ENCODE measurements at places on chromosomes 2 and 18.

DNA sequence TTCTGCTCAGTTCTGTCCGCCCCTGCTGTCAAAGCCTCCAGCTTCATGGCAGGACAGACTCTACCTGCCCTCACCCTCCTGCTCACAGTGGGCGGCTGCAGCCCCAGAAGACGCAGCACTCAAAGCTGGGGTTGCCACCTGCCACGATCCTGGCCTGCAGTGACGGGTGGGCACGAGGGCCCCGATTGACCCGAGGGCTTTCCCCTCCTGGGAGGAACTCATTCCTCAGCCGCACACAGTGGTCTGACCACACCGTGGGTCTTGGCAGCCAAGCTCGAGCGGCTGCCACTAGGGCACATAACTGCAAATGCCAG, 47.1 kb downstream of the HS6ST1 start:
- no peak for DNase-seq

DNA sequence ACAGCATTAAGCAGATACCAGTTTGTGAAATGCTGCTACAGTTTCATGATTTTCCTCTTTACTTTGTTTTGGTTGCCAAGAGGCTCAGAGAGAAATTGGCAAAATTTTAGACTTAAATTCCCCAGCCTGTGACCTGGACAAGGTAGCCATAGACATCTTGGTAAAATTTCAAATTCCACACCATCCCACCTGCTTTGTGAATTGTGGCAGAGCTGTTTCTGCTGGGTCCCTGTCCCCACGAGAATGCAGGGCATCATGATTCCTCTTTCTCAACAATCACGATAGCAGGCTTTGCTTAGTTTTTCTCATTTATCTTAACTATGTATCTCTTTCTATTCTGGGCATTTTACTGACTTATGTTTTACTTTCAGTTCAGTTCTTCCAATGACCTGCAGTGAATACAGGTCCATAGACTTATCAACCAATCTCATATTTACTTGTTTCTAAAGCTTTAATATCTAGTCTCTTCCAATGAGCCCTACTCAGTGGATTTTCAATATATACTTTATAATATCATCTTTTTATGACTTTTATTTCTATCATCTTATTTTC, 351.6 kb downstream of the SOCS6 start:
- DNase-seq = no peak

DNA sequence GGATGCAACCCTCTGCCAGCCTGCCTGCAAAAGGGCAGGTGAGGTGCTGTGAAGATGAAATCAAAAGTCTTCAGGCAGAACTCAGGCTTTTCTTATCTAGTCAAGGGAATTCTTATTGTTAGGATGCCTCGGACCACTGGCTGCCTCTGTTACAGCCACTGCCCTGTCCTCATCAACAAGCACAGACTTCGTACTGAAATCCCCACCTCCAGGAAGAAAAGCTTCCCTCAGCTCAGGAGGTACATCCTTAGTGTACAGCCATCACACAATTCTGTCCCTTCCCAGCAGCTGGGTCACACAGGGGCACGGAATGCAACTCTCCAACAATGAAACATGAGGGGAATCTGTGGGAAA, 10.1 kb upstream of the RNU4ATAC start:
- DNase-seq = no peak

GRCh38 chr18:3014503-3015203, 1.7 kb upstream of the LPIN2 start:
- DNase-seq = no peak

- DNase-seq = no peak
These were observed 12.2 kb downstream of the RETSAT start for GRCh38 chr2:85342156-85342555.

GRCh38 chr18:55605733-55606338, 17.8 kb upstream of the TCF4 start:
- no peak for DNase-seq

GRCh38 chr2:126302043-126302442, 353.9 kb upstream of the GYPC start:
- DNase-seq = no peak

- DNase-seq = peak; percentile 46
These were observed 702 bp downstream of the LMAN1 start for GRCh38 chr18:59358414-59358711.

GRCh38 chr2:39150890-39151497, 30.1 kb upstream of the SOS1 start:
- DNase-seq = no peak

DNA sequence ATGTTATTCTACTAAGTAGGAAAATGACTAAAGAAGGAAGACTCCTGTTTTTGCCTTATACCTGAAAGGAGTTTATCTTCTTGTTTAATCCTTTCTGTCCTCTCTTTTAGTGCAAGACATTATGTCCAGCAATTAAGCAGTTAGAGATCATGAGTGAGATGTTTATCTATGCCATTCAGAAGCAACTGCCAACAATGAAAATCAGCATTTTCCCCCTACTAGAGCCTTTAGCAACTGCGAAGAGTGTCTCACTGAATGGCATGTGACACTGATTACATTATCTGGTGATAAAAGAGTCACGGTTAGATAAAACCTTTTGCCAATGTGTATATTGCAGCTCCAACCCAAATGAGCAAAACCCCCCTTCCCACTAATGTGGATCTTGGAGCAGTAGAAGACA, 357.7 kb upstream of the SYT4 start:
- no peak for DNase-seq

GRCh38 chr2:113899166-113899565, 9.3 kb downstream of the ACTR3 start:
- DNase-seq = no peak

- DNase-seq = peak; percentile 39
These were observed 123.8 kb upstream of the DLX2 start for GRCh38 chr2:172226244-172227061.

All from testis (tissue), 5 donors.